ENCODE measurements at places on chromosomes 7 and 10. TPM values are rescaled to one million over a fixed set of nuclear protein-coding genes. Genes with fewer than 3 reads are reported as not detected.

Gene MYL7
- total RNA-seq: 15,323 TPM

Gene AGR3
- total RNA-seq: not detected

Gene RRP12
- 10.8 TPM for total RNA-seq

Gene EBF3
- 9.0 TPM for total RNA-seq

Gene PGAM2
- total RNA-seq: 1,159 TPM

Gene MDFIC
- 18.6 TPM for total RNA-seq

Gene LIPF
- not detected for total RNA-seq

Gene RARRES2
- total RNA-seq: 195 TPM

Gene EPO
- total RNA-seq: not detected

Gene CCL24
- not detected for total RNA-seq

Gene DDC
- not detected for total RNA-seq

Gene ADCYAP1R1
- total RNA-seq: 1.7 TPM
